ENCODE measurements at places on chromosomes 6 and 20.

- DNase-seq = no peak
These were observed 59.3 kb upstream of the STMND1 start for GRCh38 chr6:17042422-17043147.

DNA sequence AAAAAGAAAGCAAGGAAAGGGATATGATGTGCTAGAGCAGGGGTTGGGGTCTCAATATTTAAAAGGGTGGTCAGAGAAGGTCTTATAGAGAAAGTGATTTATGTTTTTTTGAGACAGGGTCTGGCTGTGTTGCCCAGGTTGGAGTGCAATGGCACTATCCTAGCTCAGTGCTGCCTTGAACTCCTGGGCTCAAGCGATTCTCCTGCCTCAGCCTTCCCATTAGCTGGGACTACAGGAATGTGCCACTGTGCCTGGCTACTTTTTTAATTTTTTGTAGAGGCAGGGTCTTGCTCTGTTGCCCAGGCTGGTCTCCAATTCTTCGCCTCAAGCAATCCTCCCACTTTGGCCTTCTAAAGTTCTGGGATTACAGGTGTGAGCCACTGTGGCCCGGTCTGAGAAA lies 433.3 kb downstream of the CDC5L start:
- no peak for DNase-seq

GRCh38 chr20:57627339-57627738 lies 7.1 kb upstream of the ZBP1 start:
- DNase-seq = no peak

GRCh38 chr6:128363020-128363813 lies 157.2 kb downstream of the PTPRK start:
- no peak for DNase-seq

- DNase-seq = peak; percentile 18
These were observed 745.5 kb downstream of the C6orf118 start for GRCh38 chr6:164563924-164564323.

DNA sequence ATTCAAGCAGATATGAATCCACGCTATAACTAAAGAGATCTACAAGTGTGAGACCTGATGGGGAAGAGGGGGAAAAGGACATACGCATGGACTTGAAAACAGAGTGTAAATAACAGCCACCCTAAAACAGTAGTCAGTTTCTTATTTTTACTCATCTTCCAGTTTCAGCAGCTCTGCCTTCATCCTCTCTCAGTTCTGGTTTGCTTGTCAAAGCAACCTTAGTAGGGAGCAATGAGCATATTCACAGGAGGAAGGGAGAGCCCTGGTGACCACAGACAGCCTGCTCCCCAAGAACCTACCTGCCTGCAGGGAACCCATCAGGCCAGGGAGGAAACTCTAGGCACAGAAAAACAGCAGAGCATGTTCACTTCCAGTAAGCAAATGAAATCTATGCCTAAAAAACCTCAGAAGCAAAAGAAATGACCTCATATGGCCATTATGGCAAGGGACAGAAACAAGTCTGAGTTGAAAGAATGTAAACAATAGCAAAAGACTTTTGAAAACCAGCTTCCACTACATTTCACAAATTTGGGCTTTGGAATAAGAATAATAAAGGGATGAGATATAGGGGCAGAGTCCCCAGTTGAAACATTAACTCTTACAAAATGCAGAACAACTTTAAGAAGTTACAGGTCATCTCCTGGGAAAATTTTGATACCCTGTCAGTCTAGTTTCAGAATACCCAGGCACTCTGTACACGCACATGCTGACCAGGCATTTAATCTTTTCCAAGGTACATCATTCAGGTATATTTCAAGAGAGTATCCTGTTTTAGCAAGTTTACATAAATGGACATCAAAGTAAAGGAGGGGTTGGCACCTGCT lies 120.8 kb upstream of the BCLAF1 start:
- DNase-seq = no peak
